Mucosa of gallbladder (tissue), 1 donor: ENCODE measurements at places on chromosomes 11 and 22.

- DNase-seq = no peak
Observed at GRCh38 chr11:84899740-84900139, 727.4 kb downstream of the DLG2 start.

DNA sequence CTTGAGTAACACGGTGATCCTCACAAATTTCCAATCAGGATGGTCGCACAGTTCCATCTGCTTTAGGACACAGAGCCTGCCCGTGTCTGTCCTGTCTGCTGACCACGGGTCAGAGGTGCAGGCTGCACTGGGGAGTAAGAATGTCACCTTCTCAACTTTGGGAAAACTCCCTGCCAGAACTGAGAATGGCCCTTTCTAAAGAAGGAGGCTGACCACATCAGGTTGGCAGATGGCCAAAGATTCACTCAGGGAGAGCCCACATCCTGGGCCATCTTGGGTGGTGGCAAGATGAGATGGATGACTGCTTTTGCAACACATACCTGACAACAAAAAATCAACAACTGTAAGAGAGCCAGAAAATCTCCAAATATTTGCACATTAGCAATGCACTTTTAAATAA is 101.9 kb downstream of the IGLL1 start:
- no peak for DNase-seq

GRCh38 chr22:19819208-19819910 is 35.3 kb downstream of the GNB1L start:
- DNase-seq = peak; percentile 7

DNA sequence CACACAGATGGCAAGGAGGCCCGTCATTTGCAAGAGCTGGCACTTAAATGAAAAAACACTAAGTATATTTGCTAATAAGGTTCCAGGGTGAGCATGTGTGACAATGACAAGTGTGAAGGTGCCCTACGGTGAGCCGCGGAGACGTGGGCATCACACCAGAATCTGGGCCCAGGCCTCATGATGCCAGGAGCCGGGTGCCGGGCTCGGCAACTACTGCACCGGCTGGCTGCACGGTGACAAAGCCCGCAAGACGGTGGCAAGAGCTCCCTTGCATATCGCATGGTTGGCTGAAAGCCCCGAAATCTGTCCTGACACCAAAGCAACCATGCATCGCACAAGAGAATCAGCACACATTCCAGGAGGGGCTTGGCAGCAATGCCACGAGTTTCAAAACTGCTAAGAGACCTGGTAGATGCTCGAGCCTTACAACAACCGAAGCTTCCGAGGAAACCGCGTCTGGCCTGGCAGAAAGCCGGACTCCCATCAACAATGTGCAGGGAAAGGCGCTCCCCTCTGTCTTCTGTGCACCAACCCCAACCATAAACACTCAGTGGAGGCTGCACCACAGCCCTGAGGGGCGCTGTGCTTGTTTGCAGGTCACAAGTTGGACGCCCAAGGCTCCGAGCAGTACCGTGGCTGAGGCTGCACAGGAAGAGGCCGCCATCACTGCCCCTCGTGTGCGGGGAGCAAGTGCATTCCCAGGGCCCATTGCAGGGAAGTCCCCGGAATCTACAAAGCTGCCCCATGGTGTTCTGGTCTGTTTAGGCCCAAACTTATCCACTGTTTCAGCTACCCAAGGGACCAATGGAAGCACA is 339.7 kb downstream of the CTTN start:
- no peak for DNase-seq

GRCh38 chr11:127269911-127270310 is 269.3 kb upstream of the KIRREL3 start:
- no peak for DNase-seq

GRCh38 chr11:68251765-68252164 is 20.0 kb downstream of the C11orf24 start:
- no peak for DNase-seq

GRCh38 chr11:63262547-63262946 is 19.1 kb upstream of the SLC22A25 start:
- DNase-seq = no peak

DNA sequence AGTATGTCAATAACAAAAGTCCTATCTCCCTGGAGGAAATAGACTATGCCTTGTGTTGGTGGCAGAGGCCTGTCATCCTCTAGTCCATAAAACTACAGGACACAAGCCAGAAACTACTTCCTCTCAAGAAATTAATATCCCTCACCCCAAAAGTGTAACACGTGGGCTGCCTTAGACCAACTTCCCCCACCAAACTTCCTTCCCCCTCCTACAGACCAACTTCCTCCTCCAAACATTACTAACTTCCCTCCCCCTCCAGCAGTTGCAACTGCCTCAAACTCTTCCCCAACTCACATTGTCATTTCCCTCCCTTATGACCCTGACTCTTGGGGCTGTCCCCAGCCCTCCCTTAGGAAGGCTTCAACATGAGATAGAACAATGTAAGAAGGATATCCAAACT is 6.3 kb downstream of the OR52K2 start:
- no peak for DNase-seq

DNA sequence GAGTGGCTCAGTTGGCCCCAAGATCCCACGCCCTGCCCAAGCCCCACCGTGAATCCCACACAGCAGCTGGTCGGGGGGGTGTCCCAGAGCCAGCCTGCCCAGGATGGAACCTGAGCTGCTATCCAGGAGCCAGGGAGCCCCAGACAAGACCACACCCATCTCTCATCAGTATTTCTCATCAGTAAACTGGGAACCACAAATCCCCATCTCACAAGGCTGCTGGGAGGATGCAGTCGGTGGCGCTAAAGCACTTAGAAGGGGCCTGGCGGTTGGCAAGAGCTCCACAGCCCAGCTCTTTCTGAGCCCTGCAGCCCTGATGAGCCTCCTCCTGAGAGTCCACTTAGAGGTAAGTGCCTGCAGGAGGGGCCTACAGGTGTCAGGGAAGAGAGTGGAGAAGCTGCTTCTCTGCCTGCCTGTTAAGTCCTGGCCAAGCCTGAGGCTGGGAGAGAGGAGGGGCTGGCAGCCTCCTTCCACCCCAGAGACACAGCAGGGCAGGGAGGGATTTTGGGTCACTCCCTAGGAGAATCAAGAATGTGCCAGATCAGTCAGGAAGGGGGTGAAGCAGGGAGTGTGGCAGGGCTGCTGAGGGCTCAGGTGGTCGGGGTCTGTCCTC is 6.1 kb downstream of the FADS3 start:
- DNase-seq = no peak
